BJ (cell line): ENCODE measurements at places on chromosomes 2 and 18.
A peak's percentile ranks its signal among the peaks of the same experiment; 100 is the strongest.

DNA sequence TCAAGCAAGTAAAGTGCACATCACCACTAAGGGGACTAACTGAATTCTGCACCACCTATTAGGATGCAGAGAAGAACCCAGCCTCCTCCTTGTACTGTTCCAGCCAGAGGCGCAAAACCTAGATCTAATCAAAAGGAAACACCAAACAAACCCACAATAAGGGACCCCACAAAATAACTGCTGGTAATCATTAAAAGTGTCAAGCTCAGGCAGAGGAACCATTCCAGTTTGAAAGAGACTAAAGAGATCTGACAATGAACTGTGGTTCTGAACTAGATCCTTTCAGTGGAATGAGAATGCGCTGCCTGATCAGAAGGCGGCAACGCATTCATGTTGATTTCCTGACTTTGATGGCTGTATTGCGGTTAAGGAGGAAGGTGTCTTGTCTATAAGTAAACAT lies 16.8 kb downstream of the HDLBP start:
- DNase-seq = no peak

DNA sequence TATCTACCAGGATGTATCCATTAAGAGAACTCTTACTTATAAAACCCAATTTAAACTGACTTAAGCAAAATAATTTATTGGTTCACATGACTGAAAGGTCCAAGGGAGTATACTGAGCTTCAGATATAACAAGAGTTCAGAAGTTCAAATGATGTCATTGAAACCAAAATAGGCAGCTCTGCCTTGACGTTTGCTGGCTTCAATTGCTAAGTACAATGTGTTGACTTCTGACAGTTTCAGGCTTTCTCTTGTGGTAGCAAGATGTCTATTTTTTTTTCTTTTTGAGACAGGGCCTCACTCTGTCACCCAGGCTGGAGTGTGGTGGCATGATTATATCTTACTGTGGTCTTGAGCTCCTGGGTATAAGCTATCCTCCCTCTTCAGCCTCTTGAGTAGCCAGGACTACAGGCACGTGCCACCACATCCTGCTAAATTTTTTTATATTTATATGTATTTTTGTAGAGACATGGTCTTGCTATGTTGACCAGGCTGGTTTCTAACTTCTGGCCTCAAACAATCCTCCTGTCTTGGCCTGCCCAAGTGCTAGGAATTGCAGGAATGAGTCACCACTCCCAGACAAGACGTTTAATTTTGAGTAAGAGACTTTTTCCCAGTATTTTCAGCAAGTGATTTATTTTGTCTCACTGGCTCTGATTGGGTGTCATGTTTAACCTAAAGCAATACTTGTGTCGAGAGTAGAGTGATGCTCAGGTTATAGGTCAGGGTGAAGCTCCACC lies 184.8 kb downstream of the NR4A2 start:
- no peak for DNase-seq

DNA sequence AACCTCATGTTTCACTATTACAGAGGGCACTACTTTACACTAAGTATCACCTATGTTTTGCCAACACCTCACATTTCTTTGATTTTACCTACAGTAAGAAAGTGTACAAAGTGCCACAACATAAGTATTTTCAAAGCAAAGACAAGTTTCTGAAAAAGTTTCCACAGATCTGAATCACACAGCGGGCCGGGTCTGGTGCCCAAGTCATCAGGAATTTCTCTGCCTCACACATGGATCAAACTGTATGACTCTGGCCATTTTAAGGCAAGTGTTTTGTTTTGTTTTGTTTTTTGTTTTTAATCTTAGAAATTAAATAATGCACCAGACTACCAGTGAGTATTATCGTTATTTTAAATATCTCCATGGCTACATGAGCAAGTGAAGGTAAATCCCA lies 73.4 kb downstream of the ZNF516 start:
- DNase-seq = no peak

DNA sequence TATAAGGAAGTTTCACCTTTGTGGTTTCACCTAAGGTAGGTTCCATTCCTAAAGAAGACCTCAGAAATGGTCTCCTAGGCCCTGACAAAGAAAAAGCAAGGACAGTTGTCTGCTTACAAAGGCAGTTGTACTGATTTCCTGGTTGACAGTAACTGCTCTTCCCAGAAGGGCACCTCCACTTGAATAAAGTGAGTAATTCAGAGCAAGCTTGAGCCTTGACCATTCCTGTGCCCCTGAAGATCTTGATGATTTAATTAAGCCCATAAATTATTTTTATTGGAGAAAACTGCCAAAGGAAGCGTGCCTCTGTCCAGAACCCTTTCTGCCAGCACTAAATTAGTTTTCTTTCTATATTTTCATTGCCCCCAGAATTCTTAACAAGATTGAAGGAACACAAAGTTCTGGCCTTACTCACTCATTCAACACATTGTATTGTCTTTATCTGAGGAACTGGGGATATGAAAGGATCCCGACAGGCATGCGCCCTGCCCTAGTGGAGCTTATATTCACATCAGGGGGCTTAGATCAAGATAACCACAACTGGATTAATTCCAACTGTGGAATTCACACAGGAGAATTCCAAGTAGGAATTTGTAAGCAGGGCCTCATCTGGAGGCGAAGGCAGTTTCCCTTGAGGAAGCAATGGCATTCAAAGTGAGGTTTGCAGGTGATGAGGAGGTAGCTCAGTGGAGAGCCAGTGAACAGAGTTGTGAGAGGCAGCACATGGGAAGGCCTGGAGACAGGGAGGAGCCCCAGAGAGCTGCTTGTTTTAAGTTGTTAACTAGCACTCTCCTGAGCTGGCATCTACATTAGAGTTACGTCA lies 21.2 kb downstream of the PTRHD1 start:
- no peak for DNase-seq

- DNase-seq = no peak
Observed at GRCh38 chr18:11752116-11752911, 63.2 kb downstream of the GNAL start.

GRCh38 chr2:96393989-96394761 lies 58.6 kb downstream of the NCAPH start:
- no peak for DNase-seq

DNA sequence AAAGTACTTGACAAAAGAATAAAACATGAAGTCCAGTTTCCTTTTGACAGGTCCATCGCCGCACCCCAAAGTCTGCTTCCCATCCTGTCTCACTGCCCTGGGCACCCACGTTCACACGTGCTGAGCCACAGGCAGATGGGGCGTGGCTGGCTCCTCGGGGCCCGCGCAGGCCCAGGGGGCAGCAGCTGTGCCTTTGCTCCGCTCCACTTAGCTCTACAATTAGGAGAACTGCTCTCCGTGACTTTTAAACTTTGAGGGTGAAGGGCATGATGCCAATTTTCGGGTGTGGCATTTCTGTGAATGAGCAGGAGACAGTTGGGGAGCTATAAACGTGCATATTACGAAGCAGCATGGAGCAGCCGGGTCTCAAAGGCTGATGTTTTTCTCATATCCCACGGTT lies 152.4 kb downstream of the TDRD15 start:
- DNase-seq = no peak

DNA sequence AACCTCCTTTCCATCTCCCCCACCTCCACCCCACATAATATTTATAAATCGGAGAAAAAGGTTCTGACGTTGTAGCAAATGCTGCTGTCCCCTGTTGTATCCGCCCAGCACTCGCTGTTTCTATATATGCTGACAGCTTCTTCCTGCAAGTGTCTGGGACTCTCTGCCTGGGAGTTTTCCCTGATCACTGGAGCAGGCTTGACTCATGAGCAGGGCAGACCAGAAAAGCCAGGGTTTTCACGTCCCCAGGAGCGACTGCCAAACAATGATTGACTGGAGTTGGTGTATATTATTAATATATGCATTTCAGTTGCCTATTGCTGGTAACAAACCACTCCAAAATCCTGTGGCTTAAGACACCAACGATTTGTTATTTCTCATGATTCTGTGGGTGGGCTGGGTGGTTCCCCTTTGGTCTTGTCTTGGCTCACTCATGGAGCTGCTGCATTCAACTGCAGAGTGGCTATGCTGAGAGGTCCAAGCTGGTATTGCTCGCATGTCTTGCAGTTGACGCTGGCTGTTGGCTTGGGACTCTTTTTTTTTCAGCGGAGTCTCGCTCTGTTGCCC lies 21.2 kb upstream of the ASXL2 start:
- no peak for DNase-seq

DNA sequence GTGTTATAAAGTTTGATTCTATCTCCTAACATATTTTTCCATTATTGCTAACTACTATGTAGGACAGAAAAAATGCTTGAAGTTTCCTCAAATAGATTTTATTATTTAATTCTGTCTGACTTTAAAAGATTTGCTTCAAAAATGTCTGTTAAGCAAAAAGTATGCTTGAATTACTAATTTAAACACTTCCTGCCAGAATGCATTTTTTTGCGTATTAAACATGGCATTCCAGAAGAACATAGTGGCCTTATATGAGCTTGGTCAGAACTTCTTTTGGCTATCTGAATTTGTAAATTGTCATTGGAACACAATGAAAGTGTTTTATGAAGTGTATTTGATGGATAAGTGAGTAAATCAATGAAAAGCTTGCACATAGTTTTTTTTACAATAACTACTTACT lies 37.8 kb downstream of the MBD5 start:
- DNase-seq = peak; percentile 9

DNA sequence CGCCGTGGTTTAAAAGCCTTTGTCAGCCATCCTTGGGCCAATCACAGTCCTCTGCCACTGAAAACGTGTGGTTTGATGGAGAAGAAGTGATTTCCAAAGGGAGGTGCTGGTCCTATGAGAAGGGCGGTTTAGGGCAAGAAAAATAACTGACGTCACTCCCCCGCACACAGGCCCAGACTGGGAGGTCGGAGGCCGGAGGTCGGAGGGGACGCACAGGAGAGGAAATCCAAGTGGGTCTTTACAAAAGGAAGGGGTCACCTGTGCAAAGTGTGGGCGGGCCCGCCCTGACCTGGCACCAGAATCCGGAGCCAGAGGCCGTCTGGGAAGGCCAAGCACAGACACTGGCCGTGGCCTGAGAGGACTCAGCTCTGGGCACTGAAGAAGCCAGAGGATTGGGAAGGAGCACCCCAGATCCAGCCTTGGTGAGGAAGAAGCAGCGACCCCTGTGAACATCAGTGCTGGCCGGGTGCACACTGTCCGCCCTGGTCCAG lies 18.0 kb upstream of the KCNG2 start:
- no peak for DNase-seq

DNA sequence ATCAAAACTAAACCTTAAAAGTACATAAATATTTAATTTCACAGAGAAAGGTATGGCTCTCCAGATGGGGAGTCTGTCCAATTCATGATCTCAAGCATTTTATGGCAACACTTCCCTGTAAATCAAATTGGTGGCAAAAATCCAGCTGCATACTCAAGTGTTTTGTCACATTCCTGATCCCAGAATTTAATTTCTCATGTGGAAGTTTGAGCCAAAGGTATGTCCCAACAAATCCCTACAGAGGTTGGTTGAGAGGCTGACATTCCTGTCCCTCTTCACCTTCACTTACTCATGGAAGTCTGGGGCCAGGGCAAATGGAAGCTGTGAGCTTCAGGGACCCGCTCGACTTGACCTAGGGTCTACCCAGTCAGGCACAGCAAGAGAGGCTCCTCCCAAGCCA lies 17.7 kb downstream of the KLF7 start:
- DNase-seq = no peak

- no peak for DNase-seq
Observed at GRCh38 chr2:232458661-232459418, 2.9 kb downstream of the ALPI start.

GRCh38 chr2:235511187-235511661 lies 17.4 kb downstream of the AGAP1 start:
- DNase-seq = no peak

GRCh38 chr2:134288814-134289213 lies 34.9 kb downstream of the MGAT5 start:
- DNase-seq = no peak

GRCh38 chr2:3309496-3310355 lies 67.9 kb downstream of the EIPR1 start:
- no peak for DNase-seq

GRCh38 chr18:21131698-21132227 lies 20.1 kb upstream of the ROCK1 start:
- no peak for DNase-seq
